ENCODE measurements at places on chromosomes 13 and 19.

DNA sequence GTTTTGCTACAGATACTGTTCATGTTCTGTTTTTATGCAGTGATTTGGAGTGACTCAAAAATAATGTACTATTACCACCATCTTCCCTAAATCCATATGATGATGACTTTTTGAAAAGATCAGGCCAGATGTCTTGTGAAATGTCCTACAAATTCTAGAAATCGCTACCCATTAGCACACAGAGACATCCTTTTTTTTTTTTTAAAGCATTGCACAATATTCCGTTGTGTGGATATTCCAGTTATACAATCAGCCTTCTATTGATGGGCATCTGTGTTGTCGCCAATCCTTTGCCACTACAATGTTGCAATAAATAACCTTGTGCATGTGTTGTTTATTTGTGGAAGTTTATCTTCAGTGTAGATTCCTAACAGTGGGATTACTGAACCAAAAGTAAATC lies 24.5 kb downstream of the ZDHHC20 start:
- no peak for DNase-seq

- no peak for DNase-seq
These were observed 3.1 kb downstream of the SLC1A5 start for GRCh38 chr19:46785054-46785979.

DNA sequence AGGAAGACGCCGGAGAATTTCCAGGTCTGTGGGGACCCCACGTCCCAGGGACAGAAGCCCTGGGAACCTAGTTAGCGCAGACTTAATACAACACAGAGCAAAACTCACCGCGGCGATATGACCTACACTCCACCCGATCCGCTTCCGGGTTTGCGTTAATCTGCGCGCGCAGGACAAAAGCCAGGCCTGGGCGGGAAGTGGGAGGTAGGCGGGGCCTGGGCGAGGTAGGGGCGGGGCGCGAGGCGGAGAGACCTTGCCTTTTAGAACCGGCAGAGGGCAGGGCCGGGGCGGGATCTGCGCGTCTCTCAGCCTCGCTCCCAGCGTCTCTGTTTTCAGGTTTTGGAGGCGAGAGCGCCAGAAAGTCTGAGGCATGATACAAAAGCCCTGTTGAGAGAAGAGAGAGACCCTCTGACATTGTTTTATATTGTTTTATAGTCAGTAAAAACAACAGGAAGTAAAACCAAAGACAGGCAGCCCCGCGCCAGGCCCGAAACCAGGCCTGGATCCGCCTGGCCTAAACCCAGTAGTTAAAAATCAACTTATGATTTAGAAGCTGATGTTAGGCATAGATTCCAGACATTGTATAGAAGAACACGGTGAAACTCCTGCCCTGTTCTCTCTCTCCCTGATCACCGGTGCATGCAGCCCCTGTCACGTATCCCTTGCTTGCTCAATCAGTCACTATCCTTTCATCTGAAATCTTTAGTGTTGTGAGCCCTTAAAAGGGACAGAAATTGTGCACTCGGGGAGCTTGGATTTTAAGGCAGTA lies at the start of gene ZNF611:
Gene ZNF611, minus strand, starts transcription at position 152 of the 769 bp plus-strand sequence. CDS start 19,150 bp downstream, outside the sequence.
- DNase-seq: peak; percentile 85

- DNase-seq: no peak
These were observed 29.3 kb upstream of the CD33 start for GRCh38 chr19:51195616-51196015.

GRCh38 chr13:101493541-101493940 lies 41.1 kb downstream of the ITGBL1 start:
- DNase-seq: no peak

DNA sequence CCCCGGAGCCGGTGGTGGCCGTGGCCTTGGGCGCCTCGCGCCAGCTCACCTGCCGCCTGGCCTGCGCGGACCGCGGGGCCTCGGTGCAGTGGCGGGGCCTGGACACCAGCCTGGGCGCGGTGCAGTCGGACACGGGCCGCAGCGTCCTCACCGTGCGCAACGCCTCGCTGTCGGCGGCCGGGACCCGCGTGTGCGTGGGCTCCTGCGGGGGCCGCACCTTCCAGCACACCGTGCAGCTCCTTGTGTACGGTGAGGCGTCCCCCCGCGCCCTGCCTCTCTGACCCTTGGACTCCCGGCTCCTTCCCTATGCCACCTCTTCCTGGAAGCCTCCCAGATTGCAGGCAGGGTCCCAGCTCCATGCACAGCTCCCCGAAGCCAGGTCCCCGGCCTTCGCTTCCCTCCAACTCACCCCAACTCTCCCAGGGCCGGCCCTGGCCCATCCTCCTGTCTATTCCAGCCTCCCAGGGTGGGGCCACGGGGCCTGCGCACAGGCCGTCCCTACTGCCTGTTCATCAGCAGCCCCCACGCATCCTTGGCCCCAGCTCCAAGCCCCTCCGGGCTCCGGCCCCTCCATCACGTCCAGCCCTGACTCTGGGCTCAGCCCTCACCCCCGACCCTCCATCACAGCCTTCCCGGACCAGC lies 1.7 kb downstream of the MADCAM1 start:
- DNase-seq: no peak

DNA sequence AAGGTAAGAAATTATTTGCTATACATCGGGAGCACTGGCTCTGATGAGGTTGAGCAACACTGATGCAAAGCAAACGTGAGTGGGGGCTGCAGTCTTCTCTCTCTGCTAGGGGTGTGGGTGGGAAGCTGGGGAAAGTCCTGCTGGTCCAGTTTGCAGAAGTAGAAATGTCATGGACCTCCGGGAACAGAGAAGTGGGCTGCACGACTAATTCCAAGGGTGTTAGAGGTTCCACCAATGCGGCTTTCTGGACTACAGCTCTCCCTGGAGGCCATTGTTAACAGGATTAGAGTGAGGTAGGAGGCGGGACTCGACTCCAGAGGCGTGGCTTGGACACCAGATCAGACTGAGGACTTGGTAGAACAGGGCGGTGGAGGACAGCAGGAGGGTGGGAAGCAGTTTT lies 5.7 kb upstream of the FBXO27 start:
- DNase-seq: no peak

- DNase-seq: no peak
These were observed 31.4 kb upstream of the GGACT start for GRCh38 chr13:100619940-100620339.

GRCh38 chr13:102960959-102961358 lies 105.3 kb downstream of the SLC10A2 start:
- DNase-seq: no peak

DNA sequence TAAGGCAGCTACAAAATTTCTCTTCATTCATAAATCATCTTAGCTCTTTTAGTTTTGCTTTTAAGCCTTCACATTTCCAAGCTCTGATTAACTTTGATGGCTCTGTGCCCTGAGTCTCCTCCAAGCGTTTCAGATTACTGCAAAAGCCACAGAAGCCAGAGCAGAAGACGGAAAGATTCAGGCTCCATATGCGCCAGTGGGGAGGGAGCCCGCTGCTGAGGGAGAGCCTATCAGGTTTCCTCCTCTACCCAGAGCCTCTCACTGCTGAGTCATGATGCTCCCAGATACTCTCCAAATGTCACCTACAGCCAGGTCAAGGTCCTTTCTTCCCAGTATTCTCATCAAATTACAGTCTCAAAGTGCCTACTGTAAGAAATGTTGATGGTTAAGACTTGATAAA lies 193.6 kb downstream of the RAP2A start:
- peak; percentile 26 for DNase-seq

DNA sequence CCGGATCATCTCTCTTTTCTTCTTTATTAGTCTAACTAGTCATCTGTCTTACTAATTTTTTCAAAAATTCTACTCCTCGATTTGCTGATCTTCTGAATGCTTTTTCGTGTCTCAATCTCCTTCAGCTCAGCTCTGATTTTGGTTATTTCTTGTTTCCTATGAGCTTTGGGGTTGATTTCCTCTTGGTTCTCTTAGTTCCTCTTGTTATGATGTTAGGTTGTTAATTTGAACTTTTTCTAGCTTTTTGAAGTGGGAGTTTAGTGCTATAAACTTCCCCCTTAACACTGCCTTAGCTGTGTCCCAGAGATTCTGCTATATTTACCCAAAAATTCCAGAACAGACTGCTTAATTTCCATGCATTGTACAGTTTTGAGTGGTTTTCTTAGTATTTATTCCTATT lies 3.4 kb downstream of the FCAR start:
- DNase-seq: no peak

- no peak for DNase-seq
These were observed 186.1 kb downstream of the PCCA start for GRCh38 chr13:100274942-100275506.

DNA sequence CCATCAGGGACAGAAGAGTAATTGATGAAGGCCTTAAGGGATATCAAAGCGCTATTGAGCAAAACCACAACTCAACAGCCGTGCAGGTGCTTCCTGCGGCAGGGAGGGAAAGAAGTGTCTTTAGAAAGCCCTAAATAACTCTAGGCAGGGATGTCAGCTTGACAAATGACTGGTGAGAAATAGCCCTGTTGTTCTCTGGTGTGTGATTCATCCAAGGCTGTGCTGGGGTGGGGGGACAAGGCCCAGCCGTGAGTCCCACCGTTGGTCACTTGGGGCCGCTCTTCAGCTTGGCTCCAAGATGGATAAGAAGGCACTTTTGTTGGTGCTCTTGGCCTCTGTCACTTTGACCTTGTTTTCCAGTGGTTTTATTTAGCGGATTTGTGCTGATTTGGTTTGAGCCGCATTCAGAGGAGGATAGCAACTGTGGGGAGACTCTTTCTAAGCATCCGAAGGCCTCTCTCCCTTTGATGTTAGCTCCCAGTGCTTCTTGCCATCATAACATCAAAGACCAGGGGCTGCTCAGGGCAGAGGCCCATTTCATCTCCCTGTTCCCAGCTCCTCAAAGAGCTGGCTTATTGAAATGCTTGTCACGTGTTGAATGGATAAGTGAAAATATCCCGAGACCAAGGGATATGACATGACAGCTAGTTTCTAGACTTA lies 130.3 kb upstream of the SERP2 start:
- no peak for DNase-seq

All from GOT3 (cell line).